ENCODE measurements at places on chromosomes 7 and 10.

DNA sequence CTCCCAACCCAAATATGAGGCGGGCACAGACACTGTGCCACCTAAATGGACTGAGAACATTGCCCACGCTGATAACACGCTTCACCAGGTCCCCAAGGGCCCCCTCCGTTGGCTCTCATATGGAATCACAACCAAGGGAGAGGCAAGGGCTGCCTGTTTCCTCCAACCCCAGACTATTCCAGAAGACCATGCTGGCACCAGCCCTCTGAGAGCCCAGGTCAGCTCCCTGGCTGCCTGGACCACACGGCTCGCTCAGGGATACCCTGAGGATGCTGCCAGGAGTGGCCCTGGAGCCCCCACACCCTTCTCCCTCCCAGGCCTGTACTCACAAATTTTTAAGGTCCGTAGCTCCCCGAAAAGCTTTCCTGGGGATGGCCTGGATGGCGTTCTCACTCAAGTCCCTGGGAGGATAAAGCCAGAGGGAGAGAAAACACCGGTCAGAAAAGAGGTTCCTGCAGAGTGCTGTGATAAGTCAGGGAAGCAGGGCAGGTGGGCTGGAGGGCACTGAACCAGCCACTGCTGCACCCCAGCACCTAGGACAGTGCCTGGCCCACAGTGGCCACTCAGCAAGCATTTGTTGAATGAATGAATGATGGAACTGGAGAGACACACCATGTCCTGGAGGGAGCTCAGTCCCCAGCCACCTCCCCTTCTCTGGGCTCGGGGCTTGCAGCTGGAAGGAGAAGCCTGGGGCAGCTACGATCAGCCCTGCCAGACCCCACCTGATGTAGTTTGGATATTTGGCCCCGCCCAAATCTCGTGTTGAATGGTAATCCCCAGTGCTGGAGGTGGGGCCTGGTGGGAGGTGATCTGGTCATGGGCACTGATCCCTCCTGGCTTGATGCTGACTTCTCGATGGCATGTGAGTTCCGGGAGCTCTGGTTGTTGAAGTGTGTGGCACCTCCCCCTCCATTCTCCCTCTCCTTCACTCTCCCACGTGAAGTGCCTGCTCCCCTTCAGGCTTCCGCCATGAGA, 119.8 kb downstream of the SLIT1 start:
- peak; percentile 68 for DNase-seq

DNA sequence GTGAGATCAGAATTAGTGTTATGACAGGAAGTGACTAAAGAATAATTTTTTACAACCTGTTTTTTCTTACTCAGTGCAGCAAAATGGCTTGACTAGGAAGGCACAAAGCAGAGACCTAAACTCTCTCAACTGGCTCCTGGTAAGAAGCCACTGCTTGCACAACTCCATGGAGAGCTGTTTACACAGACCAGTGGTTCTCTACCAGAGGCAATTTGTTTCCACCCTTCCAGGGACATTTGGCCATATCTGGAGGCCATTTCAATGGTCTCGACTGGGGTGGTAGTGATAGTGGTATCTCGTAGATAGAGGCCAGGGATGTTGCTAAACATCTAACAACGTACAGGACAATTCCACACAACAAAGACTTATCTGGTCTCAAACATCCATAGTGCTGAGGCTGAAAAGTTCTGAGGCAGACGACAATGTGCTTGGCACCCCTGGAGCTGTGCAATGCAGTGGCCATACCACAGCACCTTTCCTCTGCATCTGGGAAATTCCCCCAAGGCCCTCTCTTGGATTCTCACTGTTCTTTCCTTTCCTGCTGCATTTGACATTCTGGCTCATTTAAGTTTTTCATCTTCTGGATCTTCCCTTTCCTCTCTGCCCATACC, 105.4 kb upstream of the LAMB4 start:
- DNase-seq = no peak

GRCh38 chr10:95796504-95796903, 40.5 kb downstream of the ENTPD1 start:
- DNase-seq = no peak

GRCh38 chr7:74364061-74364460, 74.9 kb downstream of the CLIP2 start:
- DNase-seq = peak; percentile 59

- DNase-seq = no peak
Measured at GRCh38 chr7:82616059-82616728, 172.6 kb upstream of the CACNA2D1 start.

- no peak for DNase-seq
Measured at GRCh38 chr10:119007211-119007574, 22.3 kb upstream of the NANOS1 start.

DNA sequence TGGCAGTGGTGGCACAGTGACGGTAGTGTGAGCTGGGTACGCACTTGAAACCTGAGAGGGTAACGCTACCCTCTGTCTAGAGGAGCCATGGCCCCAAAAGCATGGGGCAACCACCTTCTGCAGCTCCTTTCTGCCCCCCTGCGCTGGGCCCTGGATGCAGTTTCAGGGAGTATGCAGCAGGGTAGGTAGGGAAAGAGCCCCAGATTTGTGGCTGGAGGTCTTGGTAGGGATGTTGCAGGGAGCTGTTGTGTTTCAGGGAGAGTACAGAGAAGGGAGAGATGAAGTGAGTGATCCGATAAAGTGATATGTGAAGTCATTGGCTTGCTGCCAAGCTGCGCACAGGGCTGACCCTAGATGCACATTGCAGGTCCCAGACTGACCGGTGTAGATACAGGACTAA, 2.7 kb upstream of the PGAM2 start:
- no peak for DNase-seq

- DNase-seq = no peak
Measured at GRCh38 chr10:92552310-92552709, 21.6 kb downstream of the IDE start.

- DNase-seq = no peak
Measured at GRCh38 chr7:42991024-42991423, 58.8 kb downstream of the MRPL32 start.

DNA sequence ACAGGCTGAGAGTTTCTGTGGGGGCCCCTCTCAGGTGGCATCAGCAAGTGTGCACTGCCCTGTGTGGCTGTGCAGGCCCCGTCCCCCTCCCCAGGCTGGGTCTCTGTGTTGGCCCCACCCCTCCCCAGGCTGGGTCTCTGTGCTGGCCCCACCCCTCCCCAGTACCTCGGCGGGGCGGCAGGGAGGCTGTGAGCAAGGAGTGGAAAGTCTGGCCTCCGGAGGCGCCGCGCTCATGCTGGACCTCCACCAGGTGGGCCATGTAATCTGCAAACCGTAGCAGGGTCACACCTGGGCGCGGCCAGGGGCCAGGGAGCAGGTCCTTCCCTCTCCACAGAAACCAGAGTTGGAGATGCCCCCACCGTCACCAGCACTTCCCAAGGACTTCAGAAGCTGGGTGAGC, 21.4 kb upstream of the MICALL2 start:
- DNase-seq = no peak

GRCh38 chr7:80858141-80858903, 60.5 kb downstream of the SEMA3C start:
- no peak for DNase-seq

GRCh38 chr7:138358850-138359341, 101.2 kb upstream of the TRIM24 start:
- DNase-seq = no peak

GRCh38 chr7:142323706-142324105, 65.8 kb upstream of the PRSS58 start:
- DNase-seq = peak; percentile 88

DNA sequence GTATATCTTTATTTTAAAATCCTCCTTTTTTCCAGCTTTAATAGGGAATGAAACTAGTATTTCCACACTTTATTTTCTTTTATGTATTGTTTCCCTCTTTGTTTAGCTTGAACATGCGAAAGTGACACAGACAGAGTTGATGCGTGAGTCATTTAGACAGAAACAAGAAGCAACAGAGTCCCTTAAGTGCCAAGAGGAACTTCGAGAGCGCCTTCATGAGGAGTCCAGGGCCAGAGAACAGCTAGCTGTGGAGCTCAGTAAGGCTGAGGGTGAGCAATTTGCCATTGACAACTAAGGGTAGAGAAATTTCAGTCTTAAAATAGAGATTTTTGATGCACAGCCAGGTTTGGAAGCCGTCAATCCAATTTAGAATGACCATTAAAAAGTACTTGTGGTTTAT, 73.1 kb downstream of the CYP51A1 start:
- DNase-seq = no peak

GRCh38 chr10:56632537-56632936, 271.5 kb upstream of the ZWINT start:
- no peak for DNase-seq

- DNase-seq = no peak
Measured at GRCh38 chr10:62917475-62918238, 101.5 kb upstream of the EGR2 start.

DNA sequence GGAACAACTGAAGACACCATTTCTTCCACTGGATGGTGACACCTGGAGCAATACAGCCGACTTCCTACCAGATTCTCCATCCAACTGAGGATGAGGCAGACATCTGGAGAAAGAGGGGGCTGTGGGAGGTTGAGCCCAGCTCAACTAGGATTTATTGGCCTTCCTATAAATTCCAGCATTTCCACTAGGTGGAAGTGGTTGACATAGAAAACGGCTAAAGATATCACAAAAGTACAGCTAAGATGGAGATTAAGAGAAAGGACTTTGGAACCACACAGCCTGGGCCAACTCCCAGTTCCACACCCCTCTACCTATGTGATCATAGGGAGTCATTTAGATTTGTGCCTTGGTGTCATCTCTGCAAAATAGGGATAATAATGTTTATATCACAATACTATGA, 61.3 kb upstream of the CAV2 start:
- DNase-seq = no peak

DNA sequence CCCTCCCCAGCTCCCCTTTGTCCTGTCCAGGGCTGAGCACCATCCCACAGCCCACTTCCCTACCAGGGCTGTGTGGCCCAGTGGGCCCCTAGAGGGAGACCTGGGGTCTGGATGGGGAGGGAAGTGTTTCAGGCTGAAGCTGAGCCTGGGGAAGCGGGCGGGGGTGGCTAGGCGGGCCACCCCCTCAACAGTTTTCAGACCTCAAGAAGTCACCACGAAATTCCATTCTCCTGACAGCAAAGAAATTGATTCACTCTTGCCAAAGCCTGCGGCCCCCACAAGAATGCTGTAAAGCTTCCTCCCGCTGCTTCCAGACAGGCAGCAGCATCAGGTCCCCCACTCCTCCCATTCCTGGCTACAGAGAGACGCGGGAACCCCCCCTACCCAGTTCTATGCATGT, 2.5 kb upstream of the LFNG start:
- no peak for DNase-seq

DNA sequence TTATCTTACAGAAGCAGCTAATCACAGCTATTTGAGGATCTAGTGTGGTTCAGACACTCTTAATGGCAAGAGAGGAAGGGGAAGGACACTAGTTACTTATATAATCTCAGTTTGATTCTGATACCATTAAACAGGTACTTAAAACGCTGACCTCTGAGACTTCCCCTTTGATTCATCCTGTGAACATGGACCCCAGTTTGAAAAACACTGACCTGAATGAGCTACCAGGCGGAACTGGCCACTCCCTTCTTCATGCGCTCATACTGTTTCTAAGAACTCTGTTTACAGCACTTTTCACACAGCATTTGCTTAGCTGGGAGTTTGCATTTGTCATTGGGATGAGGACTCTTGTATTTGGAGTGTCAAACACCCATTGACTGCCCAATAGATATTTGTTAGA, 45.7 kb downstream of the BEND7 start:
- DNase-seq = no peak

DNA sequence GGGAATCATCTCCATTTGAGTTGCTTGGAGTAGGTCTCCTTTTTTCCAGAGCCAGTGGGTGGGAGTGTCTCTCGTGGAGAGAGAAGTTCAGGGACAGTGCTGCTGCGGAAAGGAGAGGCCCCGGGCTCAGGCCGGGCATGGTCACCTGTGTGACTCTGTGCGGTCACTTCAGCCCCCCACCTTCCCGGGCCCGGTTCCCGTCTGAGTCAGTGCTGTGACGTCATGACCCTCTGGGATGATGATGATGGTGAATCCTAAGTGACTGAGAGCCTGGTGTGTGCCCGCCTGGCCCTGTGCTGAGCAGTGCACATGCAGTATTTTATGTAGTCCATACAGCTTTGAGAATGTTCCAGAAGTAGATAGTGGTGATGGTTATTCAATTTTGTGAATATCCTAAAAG, 32.6 kb upstream of the AP5Z1 start:
- DNase-seq = no peak

DNA sequence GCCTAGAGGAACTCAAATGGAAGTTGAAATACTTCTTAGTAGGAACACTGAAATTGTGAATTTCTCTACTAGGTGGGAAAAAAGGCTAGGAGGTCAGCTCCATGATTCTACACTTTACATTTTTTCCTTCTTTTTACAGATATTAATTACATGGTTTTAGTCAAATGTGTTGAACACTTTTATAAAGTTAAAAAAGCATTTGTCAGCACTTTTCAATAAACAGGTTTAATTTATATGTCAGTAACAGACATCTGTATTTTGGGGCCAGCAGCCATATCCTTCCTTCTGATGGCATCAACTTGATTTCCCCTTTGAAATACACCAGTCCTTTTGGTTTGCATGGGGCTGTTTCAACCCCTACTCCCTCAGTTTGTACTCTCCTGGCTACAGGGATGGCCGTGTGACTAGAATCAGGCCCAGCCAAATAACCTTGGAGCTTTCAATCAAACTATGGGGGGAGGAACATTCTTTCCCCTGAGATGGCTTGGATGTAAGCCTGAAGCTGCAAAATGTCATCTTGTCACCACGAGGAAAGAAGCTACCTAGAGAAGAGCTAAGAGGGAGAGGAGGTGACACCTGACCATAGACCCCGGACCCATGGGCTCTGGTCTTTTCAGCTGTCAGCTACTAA, 171.0 kb upstream of the NEBL start:
- DNase-seq = no peak

- no peak for DNase-seq
Measured at GRCh38 chr10:93440591-93441091, 41.5 kb downstream of the MYOF start.

- DNase-seq = no peak
Measured at GRCh38 chr10:101545898-101546297, 42.2 kb downstream of the POLL start.

GRCh38 chr7:41830271-41830670, 127.4 kb upstream of the INHBA start:
- no peak for DNase-seq

- no peak for DNase-seq
Measured at GRCh38 chr7:80147543-80148391, 13.1 kb downstream of the GNAI1 start.

- no peak for DNase-seq
Measured at GRCh38 chr10:63719226-63719856, 198.1 kb downstream of the REEP3 start.

Measured in H9 (cell line).